ENCODE measurements at places on chromosomes 3 and 15.

- DNase-seq = no peak
These were observed 225.5 kb downstream of the RORA start for GRCh38 chr15:61003437-61004218.

GRCh38 chr15:24772686-24773373 is 97.3 kb downstream of the NPAP1 start:
- DNase-seq = peak; percentile 11

- peak; percentile 28 for DNase-seq
These were observed 271.2 kb upstream of the CTDSPL start for GRCh38 chr3:37590328-37591079.

DNA sequence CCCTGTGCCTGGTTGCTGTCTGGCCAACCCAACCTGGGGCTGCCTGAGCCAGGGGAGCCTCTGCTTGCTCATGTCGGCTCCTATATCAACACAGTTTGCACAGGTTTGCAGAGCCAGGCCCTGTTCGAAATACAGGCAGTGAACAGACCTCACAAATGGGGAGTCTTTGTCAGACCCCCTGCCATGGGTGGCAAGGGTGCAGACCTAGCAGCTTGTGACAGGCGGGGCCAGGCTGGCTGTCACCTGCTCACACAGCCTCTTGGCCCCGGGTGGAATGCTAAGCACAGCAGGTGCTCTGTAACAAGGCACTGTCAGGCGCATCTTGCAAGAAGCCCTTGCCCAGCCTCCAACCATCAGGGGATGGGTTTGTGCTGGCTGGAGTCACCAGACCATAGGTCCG is 47.3 kb downstream of the BDH1 start:
- DNase-seq = no peak

DNA sequence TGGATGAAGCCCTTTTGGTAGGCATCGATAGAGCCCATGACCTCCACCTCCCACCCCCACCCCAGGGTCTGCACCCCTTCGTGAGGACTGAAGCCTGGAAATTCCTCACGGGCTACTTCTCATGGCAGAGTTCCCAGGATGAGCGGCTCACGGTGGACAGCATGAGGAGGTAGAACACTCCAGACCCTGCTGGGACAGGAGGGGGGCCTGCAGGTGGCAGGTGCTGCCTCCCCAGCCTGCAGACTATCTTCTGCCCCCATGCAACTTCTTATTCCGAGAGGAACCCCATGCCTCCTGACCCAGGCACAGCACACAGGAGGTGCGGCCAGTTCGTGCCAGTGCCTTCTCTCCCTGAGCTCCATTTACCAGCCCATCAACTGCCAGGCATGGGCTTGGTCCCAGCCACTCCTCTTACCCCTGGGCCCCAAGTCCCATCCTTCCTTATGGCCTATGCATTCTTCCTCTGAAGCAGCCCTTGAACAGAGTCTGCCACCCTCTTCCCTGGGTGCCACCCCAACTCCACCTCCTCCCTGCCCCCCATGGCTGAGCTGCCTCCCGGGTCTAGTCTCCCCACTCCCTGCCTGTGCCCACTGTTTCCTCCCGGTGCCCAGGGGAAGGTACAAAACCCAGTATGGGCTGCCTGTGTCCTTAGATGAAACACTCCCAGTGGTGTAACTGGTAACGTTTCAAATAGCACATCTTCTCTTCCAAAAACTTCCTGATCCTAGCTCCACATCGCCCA is 8.4 kb downstream of the TBC1D21 start:
- no peak for DNase-seq

- no peak for DNase-seq
These were observed 210.5 kb upstream of the SLC2A2 start for GRCh38 chr3:171237009-171237385.

GRCh38 chr3:65557899-65558564 is 480.7 kb downstream of the MAGI1 start:
- DNase-seq = no peak

GRCh38 chr3:43169987-43170386 is 64.1 kb upstream of the POMGNT2 start:
- DNase-seq = no peak

DNA sequence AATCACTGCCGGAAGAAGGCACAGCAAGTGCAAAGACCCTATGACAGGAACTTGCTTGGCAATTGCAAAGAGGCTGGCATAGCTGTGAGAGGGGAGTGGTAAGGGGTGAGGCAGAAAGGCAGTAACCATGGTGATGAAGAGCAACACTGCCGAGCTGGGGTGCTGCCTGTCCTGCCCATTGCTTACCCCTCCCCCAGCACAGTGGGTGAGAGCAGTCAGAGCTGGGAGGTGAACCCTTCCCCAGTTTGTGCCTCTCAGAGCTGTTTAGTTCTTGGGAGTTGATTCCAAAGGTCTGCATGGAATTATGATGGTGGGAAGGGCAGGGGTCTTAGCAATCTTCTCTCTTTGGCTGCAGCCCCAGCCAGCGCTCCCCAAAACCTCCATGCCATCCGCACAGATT is 8.8 kb downstream of the TYRO3 start:
- no peak for DNase-seq

- no peak for DNase-seq
These were observed 4.0 kb downstream of the CYP8B1 start for GRCh38 chr3:42871592-42872196.

DNA sequence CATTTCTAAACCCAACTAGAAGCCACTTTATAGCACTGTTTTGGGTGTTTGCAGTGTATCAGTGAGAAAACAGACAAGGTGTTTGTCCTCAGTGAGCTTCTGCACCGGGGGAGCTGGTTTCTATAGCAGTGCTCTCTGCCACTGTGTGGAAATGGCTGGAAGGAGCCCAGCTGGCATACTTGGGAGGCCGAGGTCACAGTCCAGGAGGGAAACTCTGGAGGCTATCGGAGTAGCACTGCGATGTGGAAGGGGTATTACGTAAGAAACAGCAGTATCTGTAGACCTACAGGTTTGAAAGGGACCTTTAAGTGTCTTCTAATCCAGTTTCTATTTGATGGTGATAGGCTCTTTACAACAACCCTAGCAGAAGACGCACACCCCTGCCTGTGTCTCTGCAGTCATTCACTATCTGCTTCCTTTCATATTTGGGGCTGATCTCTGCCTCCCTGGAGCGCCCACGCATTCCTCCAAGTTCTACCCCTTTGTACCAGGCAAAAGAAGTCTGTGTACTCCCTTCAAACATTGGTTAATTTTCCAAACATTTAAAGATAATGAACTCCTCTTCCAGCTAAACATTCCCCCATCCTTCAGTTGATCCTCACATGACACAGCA is 87.4 kb upstream of the ADAMTS17 start:
- no peak for DNase-seq

DNA sequence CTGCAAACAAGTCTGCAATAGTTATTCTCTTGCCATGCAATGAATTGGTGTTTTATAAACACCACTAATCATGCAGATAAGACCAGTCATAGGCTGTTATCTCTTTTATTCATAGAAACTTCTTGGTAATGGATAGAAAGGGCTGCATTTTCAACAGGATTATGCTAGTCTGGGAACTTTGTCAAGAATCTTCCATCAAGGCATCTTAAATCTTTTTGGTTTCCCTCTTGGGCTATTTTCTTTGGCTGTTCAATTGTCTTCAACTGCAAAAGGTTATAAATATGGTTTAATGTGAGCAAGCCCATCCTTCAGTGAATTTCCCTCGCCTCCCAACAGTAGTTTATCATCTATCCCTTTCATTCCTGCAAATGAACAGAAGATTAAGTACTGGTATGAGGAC is 59.0 kb upstream of the MINAR1 start:
- DNase-seq = no peak

DNA sequence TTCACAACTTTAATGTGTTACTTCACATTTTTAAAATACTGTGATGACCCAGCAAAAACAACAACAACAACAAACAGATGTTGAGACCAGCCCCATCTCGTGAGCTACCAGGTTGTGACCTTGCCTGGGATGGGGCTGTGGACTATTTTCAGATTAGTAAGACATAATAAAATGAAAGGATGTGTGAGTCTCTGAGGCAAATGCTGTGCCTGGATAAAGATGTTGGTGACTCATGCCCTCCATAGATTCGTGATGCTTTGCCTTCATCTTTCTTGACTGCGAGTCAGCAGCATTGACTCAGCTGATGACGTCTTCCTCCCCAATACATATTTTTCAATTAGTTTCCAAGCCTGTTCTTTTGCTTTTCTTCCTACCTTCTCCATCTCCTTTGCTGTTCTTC is 453.0 kb upstream of the CFAP20DC start:
- DNase-seq = no peak

GRCh38 chr3:15633159-15633558 is 31.6 kb downstream of the BTD start:
- DNase-seq = no peak

- DNase-seq = peak; percentile 89
These were observed 24.7 kb downstream of the LOXL1 start for GRCh38 chr15:73950831-73951561.

- DNase-seq = peak; percentile 10
These were observed 60.2 kb upstream of the CDAN1 start for GRCh38 chr15:42796955-42797782.

GRCh38 chr3:40924559-40925141 is 274.7 kb upstream of the CTNNB1 start:
- DNase-seq = no peak

GRCh38 chr3:169780742-169781141 is 7.5 kb downstream of the MYNN start:
- no peak for DNase-seq

DNA sequence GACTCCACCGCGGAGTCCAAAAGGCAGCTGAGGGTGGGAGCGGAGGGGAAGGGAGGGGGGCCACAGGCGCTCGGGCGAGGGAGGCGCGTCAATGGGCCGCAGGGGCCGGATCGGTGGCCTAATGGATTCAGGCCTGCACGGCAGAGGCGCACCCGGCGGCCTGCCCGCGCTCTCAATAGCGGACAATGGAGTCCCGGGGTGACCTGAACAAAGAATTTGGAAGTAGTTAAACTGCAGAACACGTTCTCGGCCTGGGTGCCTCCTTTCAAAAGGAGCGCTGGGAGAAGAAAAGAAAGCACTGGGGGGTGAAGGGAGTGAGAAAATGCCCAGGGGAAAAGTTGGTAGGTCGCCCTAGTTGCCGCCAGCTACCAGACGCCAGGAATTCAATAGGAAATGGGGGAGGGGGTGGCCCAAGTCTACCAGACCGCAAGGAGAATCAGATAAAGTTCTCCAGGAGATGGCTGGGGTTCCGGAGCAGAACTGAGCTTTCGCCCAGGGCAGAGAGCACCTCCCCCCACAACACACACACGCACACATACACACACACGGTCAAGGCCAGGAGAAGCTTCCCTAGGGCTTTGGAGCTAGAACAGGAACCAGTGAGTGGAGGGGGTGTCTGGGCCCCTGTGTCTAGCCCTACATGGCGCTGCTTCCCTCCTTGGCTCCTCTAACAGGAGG is 25.8 kb upstream of the POLG start:
- DNase-seq = no peak

GRCh38 chr3:127150513-127151250 is 42.2 kb upstream of the PRR23E start:
- DNase-seq = no peak

- DNase-seq = no peak
These were observed 25.8 kb upstream of the RSL24D1 start for GRCh38 chr15:55222588-55222987.

DNA sequence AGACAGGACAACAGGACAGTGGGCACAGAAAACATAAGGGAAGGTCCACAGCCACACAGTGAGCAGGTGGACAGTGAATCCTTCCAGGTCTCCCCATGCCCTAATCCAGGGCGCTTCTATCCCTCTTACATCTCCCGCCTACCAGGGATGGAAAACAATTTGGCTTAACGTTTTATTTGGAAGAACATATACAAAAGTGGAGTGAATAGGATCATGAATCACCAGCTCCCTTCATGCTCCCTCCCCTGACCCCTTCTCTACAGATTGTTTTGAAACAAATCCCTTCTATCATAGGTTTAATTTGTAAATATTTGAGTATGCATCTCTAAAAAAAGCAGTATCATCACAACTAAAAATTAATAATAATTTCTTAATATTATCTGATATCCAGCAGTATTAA is 52.5 kb downstream of the CLDN11 start:
- no peak for DNase-seq
